GM12891 (cell line): ENCODE measurements at places on chromosomes 2 and 18.

DNA sequence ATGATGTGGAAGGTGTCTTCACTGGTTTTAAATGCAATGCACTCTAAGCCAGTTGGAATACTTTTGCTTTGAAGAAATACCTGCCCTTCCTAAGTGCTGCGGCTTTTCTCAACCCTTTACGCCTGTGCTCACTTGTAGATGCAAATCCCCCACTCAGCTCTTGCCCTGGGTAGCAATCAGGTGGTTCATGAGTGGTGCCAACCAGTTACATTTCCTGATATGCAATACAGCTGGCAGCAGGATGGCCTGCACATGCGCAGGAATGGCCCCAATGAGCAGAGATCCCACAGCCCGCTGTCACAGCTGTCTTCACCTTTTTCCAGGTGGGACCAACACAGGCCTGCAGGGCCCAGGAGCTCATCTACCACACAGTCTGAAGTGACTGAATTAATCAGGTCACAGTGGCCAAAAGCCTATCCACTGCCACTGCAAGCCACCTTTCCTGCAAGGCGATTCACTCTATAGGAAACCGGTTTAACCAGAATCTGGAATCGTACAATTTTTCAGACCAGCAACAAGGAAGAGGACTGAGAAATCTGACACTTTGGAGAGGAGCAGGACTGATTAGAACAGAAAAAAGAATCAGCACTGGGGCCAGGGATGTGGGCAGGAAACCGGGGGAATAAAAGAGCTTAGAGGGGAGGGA is 247.8 kb downstream of the MYT1L start:
- DNase-seq = no peak

DNA sequence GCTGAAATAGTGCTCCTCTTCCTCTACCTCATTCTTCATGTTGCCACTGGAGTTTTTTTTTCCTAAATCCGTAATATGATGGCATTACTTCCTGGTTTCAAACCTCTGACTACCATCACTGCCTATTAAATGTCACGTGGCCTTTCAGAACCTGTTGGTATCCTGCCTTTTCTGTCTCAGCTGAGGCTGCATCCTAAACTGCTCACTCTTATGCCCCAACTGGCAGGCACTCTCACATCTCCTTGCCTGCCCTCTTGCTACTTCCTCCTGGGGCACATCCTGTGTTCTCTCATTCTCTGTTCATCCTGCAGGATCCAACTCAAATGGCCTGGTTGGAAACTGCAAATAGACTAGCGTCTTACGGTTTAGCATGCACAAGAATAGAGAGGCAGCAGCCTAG is 468.1 kb upstream of the FANCL start:
- DNase-seq = no peak

DNA sequence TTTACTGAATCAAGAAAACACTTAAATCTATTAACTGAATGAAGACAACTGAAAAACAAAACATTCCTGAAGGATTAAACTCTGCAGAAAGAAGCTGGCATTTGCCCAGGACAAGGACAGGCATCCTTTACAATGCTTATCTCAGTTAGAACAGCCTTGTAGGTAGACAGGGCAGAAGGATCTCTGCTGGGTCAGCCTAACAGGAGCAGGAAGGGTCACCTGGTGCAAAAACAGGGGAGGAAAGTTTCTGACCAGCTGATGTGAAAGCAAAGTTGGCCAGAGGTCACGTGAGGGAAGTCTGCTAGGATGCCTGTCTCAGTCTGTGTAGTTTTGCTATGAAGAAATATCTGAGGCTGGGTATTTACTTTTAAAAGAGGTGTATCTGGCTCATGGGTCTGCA is 348.6 kb downstream of the ANAPC1 start:
- no peak for DNase-seq

GRCh38 chr2:7866825-7867224 is 815.0 kb upstream of the ID2 start:
- DNase-seq = no peak
